ENCODE measurements at places on chromosomes 3 and 15.

GRCh38 chr15:90142216-90143165 lies 40.2 kb upstream of the IDH2 start:
- no peak for DNase-seq

GRCh38 chr3:196503196-196504076 lies at the start of gene RNF168:
TSS of gene RNF168 (minus strand) at chr3:196503768. CDS start at chr3:196503173, 595 bp downstream.
- DNase-seq, result peak; percentile 78

DNA sequence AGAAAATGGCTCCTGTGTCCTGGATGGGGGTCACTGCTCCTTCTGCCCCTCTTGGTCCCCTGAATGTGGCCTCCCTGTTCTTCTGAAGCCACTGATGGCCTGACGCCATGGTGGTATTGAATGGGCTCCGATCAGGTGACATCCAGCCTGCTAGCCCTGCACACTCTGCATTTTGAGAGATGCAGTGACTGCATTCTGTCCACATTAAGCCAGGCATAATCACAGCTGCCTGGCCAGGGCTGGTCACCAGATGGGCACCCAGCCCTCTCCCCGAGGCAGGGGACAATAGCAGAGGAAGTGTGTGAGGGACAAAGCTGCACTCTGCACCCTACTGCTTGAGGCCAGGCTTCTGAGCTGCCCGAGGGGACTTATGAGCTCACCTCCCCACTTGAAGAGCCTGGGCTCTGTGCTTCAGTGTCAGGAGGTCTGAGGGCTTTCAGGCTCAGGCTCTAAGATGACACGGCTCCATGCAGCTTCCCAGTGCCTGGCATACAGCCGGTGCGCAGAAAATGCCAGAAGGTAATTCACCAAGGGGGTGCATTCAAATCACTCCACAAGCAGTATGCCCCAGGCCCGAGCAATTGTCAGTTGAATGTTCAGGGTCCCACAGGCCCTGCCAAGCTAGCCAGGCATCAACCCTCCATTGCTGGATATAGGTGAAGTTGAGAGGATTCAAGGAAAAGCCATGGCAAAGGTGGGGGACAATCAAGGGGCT lies 56.8 kb downstream of the WNT7A start:
- no peak for DNase-seq

DNA sequence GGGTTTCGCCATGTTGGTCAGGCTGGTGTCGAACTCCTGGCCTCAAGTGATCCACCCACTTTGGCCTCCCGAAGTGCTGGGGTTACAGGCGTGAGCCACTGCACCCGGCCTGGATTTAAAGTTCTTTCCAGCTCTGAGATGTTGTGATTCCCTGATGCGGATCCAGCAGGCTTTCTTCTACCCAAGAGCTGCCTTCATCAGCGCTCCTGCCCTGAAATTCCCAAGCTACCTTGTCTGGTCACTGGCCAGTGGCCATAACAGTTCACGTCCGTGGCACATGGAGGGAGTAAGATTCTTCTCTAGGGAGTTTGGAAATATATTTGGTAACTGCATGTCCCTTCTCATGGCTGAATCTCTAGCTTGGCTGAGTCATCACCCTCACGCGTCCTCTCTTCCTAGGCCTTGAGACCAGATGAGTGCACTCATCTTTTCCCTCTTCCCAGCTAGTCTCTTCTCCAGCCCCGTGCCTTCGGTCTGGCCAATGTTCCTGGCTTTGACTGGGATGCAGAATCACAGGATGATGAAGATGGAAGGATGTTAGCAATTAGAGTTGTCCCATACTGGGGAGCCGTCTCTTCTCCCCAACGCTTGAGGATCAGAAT lies 29.8 kb upstream of the APOD start:
- no peak for DNase-seq

DNA sequence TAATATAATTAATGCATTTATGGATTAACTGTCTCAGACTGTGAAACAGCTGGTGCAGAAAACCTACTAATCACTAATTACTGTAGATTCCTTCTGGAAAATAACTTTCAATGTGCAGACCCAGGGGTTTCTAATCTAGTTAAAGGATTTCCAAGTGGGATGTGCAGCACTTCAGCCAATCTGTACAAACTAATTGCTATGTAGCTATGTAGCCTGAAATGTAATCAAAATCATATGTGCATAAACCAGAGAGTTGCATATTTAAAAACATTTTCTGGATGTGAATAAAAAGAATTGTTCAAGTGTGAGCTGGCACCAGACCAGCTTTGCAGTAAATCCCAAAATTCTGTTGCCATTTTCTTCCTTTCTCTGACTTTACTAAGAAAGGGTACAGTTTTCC lies 127.5 kb upstream of the CD96 start:
- DNase-seq, result no peak

DNA sequence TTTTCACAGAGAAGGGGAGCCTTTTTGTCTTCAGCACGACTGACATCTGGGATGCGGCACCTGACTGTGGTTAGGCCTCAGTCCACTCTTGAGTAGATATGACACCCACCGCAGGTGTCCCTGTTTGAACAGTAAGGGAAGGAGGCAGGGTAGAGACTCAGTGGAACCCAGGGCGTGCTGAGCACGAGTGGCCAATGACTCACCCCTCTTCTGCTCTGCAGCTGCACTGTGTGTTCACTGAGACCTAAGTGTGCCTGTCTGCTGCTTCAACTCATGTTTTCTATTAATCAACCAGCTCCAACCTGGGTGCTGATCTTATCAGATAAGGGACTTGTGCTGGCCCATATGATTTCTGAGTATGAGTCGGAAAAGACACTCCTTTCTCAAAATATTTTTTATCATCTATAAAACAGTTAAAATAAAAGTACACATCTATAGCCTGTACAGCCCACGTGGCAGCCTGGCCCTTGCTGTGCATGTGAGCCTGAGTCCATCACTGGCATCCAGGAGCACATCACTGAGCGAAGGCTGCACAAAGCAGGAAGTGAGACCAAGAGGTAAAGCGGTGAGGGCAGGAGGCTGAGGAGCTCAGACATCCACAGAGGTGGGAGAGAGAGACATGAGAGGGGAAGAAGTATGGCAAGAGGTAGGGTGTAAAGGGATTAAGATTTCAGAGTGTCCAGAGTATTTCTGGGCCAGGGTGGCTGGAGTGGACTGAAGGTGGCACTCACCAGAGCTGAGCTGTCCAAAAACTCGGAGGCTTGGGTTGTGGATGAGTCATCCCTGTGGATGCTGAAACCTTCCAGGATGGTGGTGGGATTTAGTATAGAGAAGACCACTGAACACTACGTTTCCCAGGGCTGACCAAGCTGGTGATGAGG lies 49.2 kb downstream of the SLC41A3 start:
- DNase-seq, result no peak

DNA sequence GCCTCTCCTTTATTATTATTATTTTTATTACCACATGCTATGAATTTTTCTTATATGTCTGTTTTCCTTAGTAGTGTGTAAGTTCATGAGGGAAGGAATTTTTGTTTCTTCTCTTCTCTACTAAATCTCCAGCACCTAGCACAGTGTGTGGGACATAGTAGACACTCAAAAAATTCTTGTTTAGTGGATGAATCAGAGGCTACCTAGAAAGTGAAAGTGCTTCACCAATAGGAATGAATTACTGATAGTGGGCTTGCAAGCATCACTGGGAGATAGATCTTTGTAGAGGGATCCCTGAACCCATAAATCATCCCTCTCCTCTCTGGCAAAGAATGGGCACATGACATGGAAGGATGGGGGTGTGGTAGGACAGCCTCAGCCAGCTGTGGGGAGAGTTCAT lies 8.5 kb downstream of the SPTBN5 start:
- DNase-seq, result no peak

DNA sequence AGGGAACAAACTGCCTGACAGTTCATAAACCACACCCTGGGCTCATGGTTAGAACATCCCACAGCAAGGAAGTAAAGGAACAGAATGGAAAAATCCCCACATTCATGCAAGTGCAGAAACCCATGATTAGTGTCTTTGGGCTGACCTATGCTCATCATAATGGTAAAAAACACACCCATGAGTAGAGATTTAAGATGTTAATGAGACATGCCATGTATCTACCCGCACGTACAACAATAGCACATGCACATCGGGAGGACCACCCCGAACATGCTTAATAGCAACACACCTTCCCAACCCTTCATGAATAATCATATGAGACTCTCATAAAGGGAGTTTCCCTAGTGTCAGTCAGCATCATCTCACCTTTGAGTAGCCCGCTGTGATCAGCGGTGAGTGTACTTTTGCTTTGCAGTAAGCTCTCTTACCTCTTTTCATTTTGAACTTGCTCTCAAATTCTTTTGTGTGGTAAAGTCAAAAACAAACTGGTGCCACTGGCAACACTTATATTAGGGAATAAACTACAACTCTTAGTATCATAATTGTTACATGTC lies 23.2 kb downstream of the ZBED2 start:
- no peak for DNase-seq

DNA sequence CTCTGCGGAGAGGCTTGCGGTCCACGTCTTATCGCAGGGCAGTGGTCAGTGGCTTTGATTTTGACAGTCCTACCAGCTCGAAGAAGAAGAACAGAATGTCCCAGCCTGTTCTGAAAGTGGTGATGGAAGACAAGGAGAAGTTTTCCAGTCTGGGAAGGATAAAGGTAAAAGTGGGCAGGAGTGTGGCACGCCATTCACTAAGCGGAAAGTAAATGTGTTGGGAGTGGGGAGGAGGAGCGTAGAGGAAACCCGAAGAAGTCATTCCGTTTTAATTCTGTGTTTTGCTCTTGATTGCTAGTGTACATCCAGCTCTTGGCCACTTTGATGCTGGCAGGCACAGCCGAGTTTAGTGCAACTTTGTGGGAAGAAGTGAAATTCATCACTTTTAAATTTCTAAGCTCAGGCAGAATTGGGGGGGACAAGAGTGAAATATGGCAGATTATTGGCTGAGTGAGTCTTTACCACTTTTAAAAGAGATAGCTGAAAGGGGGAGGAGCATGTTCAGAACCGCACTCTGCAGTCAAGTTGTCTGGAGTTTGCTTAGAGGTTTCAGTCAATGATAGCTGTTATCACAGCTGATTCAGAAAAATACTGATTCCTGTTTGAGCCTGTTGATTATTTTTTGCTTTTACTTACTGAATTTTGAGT lies 1.8 kb downstream of the ARHGEF26 start:
- no peak for DNase-seq

GRCh38 chr3:191198932-191199331 lies at the start of gene OSTN:
TSS of gene OSTN (plus strand) at chr3:191199241. CDS start at chr3:191212533, 13,292 bp downstream.
- DNase-seq, result no peak

DNA sequence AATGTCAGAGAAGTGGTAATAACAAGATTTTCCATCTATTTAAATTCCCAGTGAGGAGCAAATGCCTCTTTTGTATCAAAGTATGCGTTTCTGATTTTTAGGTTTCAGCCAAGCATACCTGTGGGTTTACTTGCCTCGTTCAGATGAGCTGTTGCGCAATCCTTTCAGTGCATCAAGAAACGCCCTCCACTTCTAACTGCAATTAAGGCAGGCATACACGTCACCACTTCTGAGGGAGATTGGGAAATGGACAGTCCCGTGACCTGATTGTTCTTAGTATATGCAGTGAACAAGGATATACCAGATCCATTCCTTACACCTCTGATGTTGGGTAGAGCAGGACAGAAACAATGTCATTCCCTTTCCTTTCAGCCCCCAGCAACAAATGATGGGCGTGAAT lies 219.0 kb downstream of the ITPR1 start:
- DNase-seq, result no peak

GRCh38 chr3:76888856-76889255 lies 151.0 kb upstream of the ROBO2 start:
- DNase-seq, result no peak

DNA sequence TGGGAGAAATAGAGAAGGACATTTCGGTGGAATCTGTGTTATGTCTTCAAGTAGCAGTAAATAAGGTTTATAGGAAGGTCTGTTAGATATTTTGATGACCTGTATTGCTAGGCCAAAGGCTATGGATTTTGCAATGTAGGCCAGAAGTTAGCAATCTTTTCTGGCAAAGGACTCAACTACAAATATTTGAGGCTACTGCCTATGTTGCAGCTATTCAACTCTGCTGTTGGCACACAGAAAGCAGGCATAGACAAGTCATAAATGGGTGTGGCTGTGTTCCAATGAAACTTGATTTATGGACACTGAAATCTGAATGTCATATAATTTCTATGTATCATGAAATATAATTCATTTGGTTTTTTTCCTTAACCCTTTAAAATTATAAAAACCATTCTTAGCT lies 438.7 kb upstream of the C2CD4B start:
- DNase-seq, result no peak

DNA sequence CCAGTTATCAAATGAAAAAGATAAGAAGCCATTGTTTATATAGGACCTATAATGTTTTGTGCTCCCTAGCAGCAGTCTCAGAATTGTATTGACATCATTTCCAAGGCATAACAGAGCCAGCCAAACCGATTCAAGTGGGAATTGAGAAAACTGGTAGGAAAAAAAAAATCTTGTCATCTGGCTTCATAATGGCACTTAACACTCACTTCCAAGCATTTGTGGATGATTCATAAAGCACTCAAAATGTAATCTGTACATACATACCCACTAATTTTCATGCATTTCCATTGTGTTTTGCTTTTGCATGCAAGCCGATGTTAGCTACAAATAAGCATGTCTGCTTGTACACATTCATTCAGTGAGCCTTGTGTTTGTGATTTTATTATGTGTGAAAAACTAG lies 18.6 kb upstream of the TRPC1 start:
- no peak for DNase-seq

- DNase-seq, result no peak
These were observed 34.1 kb downstream of the PTPN9 start for GRCh38 chr15:75545064-75545463.

DNA sequence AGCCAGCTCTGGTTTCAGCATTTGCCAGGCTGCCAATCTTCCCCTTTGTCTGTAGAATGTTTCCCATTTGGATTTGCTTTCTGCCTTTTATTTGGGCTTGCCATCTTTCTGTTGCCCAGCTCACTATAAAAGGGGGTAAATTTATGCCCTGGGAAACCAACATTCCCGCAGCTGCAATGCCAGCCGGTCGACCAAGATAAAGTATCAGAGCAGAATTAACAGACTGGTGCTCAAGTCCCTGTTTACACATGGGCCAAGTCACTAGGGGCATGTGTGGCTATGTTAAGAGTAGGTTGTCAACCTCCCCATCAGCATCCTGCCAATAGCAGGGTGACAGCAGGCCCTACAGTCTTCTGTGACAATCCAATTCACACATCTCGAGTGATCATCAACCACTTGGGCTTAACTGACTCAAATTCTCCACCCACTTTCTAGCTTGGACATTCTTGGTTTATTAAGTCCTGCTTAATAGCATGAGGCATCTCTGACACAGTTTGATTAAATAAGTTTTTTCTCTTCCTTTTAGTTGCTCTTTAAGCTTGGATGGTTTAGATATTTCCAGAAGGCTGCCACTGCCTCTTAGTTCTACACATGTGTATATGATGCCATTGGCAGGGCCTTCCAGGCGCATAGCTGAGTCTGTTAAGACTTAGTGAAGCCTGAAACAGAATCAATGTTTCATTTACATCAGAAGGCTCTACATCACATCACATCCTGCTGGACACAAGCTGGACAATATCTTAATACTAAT lies 24.1 kb upstream of the VEPH1 start:
- no peak for DNase-seq

DNA sequence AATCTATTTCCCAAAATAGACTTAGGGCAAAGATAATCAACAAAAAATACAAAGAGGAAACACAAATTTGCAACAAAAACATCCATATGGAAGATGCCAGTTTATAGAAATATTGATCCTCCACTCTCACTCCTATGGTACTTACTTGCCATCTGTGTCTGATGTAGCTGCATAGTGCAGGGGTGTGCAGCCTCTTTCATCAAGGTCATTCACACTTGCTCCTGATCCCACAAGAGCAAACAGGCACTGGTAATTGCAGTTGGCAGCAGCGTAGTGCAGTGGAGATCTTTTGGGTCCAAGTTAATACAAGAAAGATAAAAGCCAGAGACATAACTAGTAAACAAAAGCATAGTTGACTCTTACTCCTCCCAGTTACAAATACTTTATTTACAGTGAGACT lies 90.0 kb downstream of the ANKRD28 start:
- no peak for DNase-seq

All from activated CD8-positive, alpha-beta memory T cell treated with anti-CD3 and anti-CD28 coated beads for 48 hours (primary cell).